ENCODE measurements at places on chromosomes 3 and 15.

GRCh38 chr15:50181201-50181968, 611 bp upstream of the SLC27A2 start:
- no peak for DNase-seq

DNA sequence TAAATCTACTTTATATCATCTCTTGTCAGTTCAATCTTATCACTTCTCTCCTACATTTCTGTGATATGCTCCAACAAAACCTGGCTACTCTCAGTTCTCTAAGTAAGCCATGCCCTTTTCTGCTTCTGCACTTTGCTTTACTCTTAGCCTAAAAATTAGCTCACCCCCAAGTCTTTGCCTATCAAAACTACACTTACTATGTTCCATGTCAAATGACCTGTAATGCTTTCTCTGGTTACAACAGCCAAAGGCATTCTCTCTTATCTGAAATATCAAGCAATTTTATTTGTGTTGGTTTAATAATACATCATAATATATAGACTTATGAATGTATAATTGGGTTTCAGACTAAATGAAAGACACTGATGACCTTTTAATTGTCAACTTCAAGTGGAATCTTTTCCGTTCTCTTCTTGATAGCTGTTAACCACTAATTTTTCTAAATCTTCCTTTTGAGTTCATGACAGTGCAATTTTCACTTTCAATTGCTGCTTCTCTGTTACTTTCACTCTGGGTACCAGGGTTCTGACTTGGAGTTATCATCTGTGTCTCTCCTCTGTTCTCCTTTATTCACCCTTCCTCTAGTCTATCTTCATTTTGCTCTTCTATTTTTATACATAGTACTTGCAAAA, 619.0 kb upstream of the GOLIM4 start:
- DNase-seq, result no peak

DNA sequence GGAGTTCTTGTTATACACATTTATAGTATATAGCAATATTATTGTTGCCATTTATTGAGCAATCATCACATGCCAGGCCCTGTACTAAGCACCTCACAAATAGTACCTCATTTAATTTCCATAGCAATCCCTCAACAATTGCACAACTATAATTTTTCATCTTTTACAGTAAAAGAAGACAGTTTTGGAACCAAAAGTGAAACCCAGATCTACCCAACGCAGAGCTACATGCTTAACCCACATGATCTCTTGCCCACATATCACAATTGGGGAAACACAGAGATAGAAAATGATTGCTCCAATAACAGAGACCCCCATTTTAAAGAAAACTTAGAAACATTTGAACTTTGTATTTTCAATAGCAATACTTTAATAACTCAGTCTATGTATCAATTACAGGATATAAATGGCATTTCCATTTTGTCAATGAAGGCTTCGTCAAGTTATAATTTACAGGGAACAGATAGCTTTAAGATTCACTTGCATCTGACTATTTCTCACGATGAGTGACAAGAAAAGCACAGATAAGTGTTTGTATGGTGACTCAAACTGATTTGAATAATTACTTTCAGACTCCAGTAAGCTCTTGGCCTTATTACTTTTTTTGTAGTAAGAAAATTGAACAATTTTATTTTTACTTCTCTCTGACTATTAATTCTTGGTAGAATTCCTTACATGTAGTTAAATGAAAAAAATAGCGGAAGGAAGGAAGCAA, 38.7 kb upstream of the CCDC50 start:
- DNase-seq, result no peak

DNA sequence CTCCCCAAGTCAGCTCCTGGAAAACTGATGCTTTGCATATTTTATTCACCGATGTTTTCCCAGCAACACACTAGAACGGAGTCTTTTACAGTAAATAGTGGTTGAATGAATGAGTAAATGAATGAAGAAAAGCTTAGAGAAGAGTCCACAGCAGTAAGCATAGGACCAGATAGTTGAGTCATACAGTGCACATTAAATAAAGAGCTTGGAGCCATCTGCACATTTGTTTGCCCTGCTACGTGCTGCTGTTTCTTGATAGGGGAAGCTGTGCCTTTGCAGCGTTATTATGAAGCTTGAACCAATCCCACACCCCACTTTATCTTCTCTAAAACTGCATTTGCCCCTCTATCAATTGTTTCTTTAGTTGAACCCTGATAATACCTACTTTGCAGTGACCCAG, 1.2 kb downstream of the FAM98B start:
- DNase-seq, result no peak

- DNase-seq, result no peak
These were observed 63.4 kb downstream of the RGMA start for GRCh38 chr15:93025625-93025982.

- DNase-seq, result no peak
These were observed 122.9 kb downstream of the DLG1 start for GRCh38 chr3:197175503-197175902.

DNA sequence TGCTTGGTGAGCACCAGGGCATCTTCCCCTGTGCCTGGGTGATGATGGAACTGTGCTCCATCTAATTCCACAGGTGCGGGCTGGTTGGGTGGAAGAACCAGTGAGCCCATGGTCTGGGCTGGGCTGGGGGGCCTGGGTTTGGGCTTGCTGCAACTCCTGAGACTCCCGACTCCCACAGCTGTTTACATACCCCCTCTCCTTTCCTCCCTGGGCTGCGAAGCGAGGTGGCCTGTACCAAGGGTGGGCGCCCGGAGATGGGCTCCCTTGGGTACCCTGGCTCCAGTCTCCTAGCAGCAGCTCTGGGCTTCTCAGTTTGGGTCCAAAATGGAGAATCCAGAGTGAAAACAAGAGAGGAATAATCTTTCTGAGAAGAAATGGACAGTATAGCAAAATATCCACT, 5.6 kb downstream of the FAM98B start:
- DNase-seq, result no peak

GRCh38 chr15:35496585-35496984, 49.4 kb downstream of the DPH6 start:
- DNase-seq, result no peak

GRCh38 chr3:171321559-171322360, 138.4 kb downstream of the TNIK start:
- no peak for DNase-seq

DNA sequence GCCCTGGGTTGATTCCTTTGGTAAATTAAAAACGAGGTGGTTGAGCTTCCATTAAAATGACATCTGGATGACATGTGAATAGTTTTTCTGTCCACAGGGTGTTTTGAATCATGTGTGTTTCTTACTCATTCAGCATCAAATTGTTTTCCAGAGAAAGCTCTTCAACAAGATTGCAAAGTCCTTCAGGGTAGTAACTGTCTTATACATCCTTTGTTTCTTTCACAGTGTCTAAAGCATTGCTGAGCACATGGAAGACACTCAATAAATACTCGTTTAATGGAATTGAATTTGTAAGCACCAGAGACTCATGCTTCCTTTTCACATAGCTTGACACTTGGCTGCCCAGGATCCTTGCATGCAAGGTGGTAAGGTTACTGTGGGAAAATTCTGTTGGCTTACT, 223.1 kb upstream of the CNTN6 start:
- no peak for DNase-seq

Data from progenitor cell of endocrine pancreas (in vitro differentiated cells).